Type B pancreatic cell (in vitro differentiated cells): ENCODE measurements at places on chromosomes 2 and 18. TPM values are rescaled to one million over a fixed set of nuclear protein-coding genes. Genes with fewer than 3 reads are reported as not detected.

DNA sequence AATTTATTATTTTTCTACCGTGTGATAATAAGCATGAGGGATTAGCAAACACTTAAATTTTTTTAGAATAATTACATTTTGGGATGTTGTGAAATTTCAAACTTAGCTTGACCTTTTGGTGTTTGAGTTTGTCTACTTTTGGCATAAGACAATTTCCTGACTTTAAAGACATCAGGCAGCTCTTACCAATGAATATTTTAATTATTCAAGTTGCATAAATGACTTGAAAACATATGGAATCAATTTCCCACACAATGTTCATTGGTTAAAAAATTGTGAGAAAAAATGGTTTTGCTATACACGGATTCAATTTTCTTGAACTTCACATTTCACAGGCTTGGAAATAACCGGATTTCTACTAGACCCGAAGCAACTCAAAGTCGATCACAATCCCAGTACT is 243.4 kb downstream of the IKZF2 start:
- DNase-seq: no peak

DNA sequence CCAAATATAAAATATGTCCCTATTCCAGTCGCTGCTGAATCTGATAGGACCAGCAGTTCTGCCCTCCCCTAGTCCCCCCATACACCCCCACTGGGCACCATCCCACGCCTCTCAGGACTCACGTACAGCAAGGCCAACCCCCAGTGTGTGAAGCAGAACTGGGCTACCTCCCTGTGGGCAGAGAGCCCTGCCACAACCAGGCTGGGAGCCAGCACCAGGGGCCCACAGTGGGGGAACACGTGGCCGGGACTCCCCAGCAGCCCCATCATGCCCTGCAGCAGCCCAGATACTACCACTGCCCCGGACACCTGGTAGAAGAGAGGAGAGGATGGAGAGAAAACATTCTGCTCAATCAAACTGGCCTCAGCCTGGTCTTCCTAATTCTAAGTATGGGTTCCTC is 1.3 kb downstream of the SLC23A3 start:
- DNase-seq: no peak

DNA sequence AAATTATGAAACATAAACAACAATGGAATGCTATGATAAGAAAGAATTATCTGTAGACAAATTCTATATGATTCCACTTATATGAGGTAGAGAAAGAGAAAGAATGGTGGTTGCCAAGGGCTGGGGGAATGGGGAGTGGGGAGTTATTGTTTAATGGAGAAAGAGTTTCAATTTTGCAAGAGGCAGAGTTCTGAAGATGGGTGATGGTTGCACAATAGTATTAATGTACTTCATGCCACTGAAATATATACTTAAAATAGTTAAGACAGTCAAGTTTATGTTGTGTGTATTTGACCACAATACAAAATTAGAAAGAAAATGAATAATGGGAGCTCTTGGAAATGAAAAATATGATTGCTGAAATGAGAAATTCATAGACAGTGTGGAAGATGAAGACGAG is 22.6 kb upstream of the FAM117B start:
- DNase-seq: no peak

GRCh38 chr2:217655651-217656050 is 347.1 kb downstream of the TNS1 start:
- DNase-seq: no peak

- DNase-seq: no peak
These were observed 167.8 kb downstream of the HNMT start for GRCh38 chr2:138132108-138132507.

- DNase-seq: no peak
These were observed 122.2 kb downstream of the CAPN13 start for GRCh38 chr2:30684996-30685395.

GRCh38 chr2:55419233-55419678 is 400 bp downstream of the CCDC88A start:
- DNase-seq: no peak

- no peak for DNase-seq
These were observed 68.0 kb downstream of the COX7A2L start for GRCh38 chr2:42293019-42293418.

DNA sequence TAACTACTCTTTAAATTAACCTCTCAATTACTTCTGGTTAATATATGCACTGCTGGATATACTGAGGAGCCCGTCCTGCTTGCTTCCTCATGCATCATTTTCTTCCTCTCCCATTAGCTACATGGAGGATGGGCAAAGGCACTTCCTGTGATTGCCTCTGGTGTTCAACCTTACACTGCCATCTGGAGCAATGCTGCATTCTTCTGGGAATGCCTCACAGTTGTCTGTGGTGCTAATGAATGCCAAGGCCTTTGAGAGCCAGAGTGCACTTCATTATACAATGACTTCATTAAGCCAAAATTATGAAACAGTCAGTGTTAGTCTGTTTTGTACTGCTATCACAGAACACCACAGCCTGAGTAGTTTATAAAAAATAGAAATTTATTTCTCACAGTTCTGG is 134.8 kb upstream of the DOCK10 start:
- no peak for DNase-seq

DNA sequence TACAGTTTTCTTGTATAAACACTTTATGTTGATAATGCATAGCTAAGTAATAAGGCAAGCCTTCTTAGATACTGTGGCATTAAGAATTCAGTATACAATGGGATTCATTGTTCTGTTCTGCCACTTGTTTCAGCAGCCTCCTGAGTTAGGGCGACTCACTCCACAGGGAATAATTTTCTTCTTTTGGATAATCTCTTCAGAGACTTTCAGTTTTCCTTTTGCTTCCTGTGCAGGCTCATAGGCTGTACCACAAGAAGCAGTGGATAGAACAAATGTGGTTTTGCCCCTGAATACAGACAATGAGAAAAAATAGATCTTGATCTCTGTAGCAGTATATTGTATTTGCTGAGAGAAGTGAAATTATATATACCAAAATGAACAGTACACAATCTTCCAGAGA is 298.0 kb downstream of the ZNF407 start:
- no peak for DNase-seq

GRCh38 chr2:144548532-144549191 is 28.7 kb upstream of the ZEB2 start:
- no peak for DNase-seq

GRCh38 chr18:64886995-64887394 is 738.1 kb upstream of the LINC00305 start:
- DNase-seq: no peak

DNA sequence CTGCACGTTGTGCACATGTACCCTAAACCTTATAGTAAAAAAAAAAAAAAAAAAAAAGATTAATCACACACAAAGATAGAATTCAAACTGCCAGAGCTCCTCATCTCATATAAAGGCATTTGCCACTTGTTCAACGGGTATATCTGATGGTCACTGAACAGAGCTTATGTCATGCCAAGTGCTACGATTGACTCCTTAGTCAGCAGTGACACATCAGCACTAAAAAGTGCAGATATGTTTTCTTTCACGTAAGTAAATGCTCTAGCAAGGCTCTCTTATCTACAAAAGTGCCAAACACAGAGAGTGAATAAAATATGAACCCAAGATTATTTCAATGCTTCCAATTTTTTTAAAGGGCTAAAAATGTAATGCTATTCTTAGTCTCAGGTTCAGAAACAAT is 1.1 kb downstream of the LMAN1 start:
- DNase-seq: no peak

DNA sequence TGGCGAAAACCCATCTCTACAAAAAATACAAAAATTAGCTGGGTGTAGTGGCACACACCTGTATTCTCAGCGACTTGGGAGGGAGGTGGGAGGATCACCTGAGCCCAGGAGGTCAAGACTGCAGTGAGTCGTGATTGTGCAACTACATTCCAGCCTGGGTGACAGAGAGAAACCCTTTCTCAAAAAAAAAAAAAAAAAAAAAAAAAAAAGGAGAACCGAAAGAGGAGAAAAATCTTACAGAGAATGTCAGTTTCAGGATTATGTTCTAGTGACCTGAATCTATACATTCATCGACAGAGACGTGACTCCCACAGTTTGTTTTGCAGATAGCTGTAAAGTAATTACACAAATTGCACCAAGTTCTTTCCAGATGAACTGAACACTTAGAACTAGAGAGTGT is 187.8 kb downstream of the FTCDNL1 start:
- no peak for DNase-seq

- DNase-seq: no peak
These were observed 332.2 kb upstream of the TANK start for GRCh38 chr2:160828076-160828475.

DNA sequence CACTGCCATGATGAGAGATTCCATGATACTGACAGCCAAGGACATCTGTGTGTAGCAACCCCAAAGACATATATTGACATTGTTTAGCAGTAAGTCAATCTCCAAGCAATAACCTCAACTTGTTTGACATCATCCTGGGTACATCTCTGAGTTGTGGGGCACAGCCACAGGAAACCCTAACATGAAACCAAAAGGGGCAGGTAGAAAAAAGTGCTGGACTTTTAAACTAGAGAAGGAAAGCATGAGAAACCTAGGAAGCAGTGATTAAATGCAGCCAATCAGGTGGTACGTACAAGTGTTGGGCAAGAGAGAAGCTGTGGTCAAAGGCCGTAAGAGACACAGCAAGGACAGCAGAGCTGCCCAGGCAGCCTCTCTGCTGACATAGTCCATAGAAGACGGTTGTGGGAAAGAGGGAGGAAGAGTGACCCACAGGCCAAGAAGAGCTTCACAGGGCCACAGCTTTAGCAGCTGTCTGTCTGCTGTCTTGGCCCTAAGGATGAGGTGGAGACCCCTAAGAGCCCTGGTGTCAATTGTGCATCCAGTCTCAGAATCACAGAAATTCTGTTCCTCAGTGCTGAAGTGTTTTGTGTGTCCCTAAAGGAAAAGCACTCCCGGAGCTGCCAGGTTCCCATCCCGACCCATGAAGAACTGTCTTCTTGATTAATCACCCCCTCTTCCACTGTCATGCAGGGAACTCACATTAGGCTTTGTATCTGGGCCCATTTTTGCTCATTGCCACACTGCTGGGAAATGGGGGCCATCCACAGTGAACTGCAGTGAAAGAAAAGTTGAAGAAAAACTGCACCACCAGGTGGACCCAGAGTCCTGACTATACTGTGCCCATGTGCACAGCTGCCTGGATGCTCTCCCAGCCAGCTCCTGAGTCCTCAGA is 25.4 kb upstream of the CHN1 start:
- no peak for DNase-seq

GRCh38 chr18:45116116-45116515 is 435.4 kb downstream of the SETBP1 start:
- no peak for DNase-seq

MTCL1 gene
- total RNA-seq: 48.7 and 50.3 TPM in 2 replicates

KCNJ13 gene
- total RNA-seq: 1.6 and 2.9 TPM in 2 replicates

BCL2 gene
- 16.5 and 21.9 TPM in 2 replicates for total RNA-seq

LCT gene
- total RNA-seq: 2.8 and 7.2 TPM in 2 replicates

EEF1B2 gene
- total RNA-seq: 623 and 674 TPM in 2 replicates

NCKAP5 gene
- 7.7 and 11.2 TPM in 2 replicates for total RNA-seq
